Sciatic nerve (tissue), 2 donors: ENCODE measurements at places on chromosomes 12 and 14.
A peak's percentile ranks its signal among the peaks of the same experiment; 100 is the strongest.

DNA sequence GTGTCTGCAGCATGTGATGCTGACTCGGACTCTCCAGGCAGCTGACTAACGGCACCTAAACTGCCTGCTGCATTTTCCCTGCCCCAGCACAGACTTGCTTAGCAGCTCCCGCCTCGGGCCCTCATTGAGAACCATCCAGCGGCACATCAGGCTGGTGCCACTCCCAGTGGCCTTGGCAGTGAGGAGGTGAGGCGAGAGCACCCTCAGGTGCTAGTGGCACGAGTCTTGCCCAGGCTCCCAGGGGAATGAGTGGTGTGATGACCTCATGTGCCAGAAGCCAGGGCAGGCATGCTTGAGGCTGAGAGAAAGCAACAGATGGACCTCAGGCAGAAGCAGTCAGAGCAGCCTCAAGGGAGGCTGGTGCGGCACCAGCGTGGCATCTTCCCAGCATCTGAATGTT is 60.2 kb downstream of the PRKCH start:
- DNase-seq: no peak

DNA sequence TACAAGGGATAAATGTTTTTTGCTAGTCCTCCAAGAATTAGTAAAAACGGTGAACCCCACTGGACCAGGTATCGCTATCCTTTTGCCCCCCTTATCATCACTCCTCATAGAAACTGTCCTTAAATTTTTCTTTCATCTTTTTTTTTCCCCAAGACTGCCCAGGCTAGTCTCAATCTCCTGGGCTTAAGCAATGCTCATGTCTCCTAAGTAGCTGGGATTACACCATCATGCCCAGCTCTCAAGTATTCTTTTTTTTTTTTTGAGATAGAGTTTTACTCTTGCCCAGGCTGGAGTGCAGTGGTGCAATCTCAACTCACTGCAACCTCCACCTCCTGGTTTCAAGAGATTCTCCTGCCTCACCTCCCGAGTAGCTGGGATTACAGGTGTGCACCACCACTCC is 9.7 kb downstream of the IRF2BPL start:
- no peak for DNase-seq

DNA sequence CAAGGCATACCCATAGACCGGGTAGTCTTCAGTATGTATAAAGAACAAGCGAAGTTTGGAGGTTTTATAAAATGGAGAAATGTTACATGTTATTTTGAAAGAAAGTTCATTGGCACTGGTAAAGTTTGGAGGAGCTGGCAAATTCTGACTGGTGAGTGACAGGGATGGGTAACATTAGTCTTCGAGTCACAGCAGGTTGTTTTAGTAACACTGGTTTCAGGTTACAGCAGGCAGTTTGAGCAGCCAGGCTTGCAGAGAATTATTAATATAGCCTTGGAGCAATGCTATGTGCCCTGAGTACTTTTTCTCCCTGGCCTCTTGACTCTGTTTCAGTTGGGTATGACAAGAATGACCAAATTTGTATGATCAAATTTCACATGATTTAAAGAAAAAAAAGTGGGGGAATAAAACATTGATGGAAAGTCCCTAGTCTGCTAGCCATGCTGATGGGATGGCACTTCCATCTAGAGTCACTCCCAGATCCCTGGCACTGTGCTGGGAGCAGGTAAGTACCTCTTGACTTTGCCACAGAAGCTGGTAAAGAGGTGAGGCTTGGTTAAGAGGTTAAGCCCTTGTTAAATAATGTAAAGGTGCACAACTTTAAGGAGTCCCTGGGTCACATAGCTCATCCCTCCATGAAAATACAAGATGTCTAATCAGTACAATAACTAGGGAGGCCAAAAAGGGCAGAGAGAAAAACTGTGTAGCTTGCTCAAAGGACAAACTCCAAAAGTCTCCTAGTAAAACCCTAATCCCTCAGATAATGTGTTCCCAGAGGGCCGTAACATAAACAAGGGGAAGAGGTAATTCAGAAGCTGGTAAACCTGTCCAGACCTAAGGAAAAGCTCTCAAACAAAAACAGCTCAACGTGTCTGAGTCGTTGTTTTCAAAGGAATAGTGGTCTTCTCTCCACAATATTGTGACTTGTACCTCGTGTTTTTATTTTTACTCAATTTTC is 12.7 kb upstream of the SVOP start:
- DNase-seq: no peak

DNA sequence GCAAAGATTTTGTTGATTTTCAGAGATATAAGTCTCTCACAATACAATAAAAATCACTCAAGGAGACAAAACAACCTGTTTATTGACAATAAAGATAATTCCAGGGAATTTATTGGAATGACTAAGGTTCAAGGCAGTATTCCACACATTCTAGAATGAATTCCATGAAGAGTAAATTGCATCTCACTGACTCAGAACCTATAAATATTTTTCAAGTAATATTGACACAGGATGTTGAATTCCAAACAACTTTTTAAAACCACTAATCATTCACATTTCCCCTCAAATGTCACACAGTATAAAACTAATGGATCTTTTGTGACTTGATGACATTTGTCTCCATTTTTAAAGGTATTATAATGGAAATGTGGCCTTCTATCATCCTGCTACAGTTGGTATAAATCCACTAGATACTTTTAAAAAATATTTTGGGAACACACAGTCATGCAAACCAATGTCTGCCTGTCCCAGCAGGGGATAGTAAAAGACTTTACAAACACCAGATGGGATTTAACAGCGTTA is 42.1 kb upstream of the LGR5 start:
- DNase-seq: no peak

DNA sequence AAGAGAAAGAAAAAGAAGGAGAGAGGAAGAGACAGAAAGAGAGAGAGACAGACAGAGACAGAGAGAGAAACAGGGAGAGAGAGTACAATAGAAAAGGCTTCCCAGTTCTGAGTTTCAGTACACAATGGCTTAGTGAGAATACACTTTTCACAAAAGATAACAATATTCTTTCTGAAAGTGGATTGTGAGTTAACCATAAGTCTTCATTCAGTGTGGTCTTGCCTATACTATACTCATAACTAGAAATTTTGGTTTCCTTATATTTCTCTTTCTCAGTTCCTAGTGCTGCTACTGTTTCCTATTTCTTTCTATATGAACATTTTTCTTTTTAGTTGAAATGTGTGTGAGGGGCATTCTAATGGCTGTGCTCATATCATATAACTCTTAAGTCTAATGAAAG is 9.3 kb downstream of the CD163L1 start:
- no peak for DNase-seq

DNA sequence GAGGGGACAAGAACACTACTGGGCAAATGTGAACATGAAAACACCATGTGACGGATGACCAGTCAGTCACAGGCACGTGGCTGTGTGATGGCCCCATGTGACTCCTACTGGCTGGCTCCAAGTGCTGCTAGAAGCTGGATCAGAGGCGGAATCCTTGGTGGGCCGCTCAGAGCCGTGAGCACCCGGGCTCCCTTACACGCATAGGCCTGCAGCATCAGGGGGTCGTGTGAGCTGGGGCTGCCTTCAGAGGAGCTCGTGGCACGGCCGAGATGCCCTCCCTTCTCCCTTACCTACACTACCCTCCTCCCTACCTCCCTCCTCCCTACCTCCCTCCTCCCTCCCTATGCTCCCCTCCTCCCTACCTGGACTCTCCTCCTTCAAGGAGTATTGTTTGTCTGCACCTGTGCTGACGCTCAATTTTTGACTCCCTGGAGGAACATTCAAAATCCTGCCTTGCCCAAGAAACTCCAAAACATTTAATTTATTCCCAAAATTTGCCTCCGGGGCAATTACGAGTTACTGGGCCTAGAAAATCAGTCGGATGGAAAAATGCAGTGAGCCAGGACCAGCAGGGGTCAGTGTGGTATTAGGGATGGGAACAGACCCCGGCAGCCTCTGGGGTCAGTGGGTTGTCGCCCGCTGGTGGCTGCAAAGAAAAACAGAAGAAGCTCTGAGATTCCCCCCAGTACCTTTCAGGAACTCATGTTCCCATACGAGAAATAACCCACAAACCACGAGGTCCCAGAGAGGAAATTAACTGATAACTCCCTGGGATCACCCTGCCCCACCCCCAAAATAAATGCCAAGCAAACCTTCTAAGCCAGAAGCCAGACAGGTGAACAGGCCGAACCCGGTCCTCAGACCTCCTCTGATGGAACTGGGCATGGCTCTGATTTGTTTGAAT is 61.3 kb downstream of the C14orf132 start:
- peak; percentile 92 for DNase-seq

- peak; percentile 89 for DNase-seq
These were observed 97.9 kb downstream of the RFLNA start for GRCh38 chr12:124392667-124393413.

- DNase-seq: no peak
These were observed 172.2 kb upstream of the DDHD1 start for GRCh38 chr14:53325176-53325806.

DNA sequence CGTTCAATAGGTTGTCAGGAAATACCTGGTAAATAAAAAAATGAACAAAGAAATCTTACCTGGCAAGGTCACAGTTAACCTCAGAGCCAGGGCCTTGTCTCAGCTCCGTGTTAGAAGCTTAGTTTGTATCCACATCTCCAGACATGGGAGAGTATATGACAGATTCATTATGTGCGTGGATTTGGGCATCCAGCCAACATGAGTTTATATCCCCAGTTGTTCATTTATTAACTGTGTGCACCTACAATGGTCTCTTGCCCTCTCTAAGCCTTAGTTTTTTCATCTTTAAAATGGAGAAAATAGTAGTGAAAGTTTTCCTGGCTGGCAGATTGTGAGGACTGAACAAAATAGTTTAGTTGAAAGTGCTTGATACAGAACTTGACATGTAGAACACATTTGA is 437.8 kb downstream of the NPAS3 start:
- no peak for DNase-seq

DNA sequence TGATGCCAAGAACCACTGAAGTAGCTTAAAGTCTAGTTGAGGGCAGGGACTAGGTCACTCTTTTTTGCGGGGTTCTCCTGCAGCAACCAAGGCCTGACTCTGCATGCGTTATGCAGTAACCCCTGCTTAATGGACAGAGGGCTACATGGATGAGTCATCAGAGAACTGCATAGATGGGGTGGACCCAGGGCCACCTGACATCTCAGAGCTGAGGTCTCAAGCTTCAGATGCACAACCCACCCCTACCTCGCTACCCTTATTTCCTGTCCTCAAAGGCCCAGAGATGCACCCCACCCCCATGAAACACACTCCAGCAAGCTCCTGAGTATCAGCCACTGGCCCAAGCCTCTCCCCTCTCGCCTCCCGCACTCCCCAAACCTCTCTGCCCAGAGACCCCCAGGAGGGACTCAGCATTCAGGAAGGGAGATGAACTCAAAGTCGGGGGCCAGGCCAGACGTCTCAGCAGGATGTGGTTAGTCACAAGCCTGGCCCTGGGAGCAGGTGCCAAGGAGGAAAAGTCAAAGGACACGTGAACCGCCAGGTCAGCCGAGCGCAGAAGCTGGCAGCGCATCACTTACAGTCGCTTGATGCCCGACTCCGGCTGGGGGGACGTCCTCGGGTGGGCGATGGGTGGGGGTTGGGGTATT is 25.8 kb downstream of the SNRNP35 start:
- DNase-seq: no peak

DNA sequence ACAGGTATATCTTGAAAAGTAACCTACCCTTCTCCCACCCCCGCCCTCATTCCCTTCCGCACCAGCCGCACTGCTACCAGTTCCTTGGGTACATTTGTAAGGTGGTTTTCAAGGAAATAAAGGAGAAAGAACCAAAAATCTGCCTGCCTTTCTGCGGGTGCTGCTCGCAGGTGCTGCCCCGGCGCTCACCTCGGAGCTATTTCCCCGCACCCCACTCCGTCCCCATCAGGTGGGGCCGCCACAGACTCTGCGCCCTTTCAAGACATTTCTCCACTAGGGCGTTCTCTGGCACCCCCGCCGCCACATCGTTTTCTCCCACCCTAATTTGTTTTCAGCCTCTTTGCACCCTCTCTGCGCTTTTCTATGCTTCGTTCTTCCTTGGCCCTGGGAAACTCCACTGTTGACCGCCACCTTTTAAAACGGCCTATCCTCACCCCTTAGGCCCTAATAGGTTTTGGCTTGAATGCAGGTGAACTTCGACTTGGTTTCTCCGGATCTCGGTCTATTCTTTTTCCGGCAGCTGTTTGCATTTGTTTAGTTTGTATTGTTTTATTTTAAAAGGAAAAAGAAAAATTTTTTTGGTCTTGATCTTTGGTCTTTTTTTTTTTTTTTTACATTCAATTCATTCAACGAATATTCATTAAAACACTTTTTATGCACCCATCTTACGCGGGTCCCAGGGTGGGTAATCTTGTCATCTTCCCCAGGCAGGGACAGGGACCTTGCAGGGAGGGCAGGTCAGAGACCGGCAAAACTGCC is 3.0 kb downstream of the VSX2 start:
- no peak for DNase-seq

- no peak for DNase-seq
These were observed 1.7 kb downstream of the C12orf76 start for GRCh38 chr12:110046451-110047187.

GRCh38 chr14:36028218-36028617 is 148.3 kb downstream of the PTCSC3 start:
- DNase-seq: no peak

GRCh38 chr14:44589180-44589579 is 82.1 kb upstream of the FSCB start:
- no peak for DNase-seq

DNA sequence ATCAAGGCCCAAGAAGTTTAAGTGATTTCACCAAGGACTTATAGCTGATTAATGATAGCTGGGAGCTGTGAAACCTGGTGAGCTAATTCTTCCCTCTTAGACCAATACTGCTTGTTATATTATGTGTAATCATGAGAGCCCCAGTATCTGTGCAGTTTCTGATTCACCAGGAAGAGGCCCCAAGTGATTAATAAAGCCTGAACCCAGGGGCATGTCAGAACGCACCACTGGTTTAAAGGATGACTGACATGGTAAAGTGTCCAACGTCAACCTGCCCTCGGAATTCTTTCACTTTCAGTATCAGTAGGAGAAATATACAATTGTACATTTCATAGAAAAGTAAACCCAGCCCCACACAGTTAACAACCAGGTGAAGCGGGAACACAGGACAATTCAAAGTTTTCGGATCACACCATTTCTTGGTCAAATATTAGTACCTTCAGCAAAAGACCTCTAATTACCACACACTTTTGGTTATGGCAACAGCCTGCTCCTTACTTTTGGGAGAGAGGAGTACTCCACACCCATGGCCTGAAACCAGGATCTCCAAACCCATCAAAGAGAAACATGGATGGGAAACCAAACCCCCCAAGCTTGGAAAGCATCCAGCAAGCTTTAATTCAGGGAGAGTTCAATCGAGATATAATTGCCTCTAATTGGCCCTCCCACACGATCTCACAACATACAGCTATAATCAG is 28.5 kb downstream of the TMCC3 start:
- no peak for DNase-seq

DNA sequence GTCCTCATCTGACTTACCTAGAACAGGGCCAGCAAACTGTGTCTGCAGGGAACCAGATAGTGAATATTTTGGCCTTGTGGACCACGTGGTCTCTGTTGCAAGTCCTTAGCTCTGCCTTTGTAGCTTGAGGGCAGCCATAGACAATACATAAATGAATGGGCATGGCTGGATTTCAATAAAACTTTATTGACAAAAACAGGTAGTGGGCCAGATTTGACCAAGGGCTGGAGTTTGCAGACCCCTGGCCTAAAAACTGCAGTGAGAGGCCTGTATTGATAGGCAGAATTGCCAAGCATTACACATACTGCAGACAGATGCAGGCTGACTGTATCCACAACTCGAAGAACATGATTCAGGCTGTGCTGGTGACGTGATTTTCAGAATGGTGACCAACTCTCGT is 25.3 kb downstream of the CCDC63 start:
- DNase-seq: no peak

GRCh38 chr12:64663015-64663414 is 52.7 kb downstream of the RASSF3 start:
- DNase-seq: no peak

GRCh38 chr12:34218193-34219045 is 196.1 kb downstream of the ALG10 start:
- peak; percentile 82 for DNase-seq
